ENCODE measurements at places on chromosomes 2 and 18.

DNA sequence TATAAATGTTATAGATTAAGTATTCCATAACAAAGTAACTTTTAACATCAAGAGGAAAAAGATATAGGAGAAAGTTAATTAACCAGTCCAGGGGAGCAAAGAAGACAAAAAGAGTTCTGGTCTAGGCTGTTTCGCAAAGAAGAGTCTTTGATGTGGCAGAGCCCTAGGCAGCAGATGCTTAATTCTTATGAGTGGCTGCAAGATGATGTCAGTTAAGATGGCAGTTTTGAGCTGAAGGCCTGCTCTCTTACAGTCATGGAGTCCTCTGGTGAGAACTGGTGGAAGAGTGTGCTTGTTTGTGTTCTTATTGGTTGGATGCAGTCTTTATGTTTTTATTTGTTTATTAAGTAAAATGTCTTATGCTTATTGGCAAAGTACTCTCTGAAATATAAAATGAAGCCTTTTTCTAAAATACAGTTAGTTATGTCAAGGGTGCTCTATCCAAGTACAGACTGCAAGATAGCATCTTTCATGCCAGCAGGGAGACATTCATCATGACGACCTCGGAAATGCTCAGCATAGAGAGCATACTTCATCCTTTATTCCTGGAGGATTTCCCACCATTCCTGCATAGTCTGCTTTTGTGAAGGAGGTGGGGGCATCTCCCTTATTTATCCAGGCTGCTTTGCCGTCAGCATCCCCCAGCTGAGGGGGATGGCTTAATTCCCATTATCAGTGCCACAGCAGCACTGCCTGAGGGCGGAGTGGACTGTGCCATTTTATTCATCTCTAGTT lies 38.9 kb upstream of the SERPINE2 start:
- no peak for DNase-seq

DNA sequence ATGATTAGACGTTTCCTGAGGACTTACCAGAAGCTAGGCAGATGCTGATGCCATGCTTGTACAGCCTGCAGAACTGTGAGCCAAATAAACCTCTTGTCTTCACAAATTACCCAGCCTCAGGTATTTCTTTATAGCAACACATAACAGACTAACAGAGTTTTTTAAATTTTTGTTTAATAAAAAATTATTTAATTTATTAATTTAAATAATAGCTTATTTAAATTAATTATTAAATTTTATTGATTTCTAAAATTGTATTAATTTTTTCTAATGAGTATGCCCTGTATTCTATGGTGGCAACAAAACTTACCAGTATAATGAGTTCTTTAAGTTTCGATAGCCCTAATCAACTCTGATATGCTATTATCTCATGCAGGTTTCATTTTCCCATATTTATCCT lies 259.8 kb downstream of the IKZF2 start:
- DNase-seq: no peak

DNA sequence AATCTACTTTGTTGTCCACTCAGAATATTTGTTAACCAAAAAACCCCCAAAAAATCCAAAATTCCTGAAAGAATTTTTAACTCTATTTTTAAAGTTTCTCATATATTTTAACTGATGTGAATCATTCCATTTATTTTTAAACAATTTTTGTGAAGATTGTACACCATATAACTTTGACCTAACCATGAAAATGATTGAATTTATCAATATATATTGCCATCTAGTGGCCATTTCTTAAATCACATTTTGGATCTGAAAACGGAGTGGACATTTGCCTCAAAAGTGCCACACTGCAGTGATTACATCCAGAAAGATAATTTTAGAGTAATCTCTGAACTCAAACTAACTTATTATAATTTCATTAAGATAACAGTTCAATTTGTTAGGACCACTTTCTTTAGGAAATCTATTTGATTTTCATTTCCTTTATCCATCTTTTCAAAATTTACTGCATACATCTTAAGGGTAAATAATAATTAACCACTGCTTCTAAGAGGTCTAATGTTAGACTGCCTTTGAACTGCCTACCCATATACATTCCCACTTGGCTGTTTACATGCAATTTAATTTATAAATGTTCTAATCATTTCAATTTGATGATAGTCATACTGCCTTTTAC lies 71.1 kb downstream of the DSC3 start:
- DNase-seq: no peak

DNA sequence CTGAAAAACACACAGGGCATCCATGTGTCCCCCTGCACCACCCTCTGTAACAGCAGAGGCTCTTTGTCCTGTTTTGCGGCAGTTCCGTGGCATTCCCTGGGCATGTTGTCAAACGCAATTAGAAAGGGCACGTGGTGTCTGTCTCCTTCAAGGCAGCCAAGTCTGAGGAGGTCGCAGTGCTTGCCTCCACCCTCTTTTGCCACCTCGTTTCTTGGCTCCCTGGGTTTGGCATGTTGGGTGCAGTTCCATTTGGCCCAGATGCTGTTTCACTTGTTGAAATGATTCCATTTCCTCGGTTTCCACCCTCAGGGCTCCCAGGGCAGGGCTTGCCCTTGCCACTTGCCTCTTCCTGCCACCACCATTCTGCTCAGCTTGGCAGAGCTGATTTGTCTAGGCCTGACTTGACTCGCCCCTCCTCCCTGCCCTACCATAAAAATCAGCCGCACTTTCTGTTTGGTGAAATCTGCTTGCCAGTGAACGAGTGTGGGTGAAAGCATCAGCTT lies 12.4 kb downstream of the CCL20 start:
- DNase-seq: no peak

DNA sequence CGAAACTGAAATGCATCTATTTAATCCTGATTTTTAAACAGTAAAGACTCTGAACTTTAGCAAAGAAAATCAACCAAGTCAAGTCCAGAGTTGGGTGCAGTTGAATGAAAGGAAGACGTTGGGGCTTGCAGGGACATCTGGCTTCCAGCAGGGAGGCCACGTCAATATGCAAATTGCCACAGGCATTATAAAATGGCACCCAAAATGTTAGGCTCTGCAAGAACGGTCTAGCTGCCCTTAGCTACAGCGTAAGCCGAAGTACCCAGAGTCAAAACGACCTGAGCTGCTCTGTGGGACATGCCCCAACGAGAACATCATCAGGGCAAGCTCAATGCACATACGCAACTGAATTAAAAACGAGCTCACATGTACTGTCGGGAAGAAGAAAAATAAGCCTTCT lies 30.7 kb downstream of the DOCK10 start:
- no peak for DNase-seq

Data from activated CD8-positive, alpha-beta memory T cell treated with anti-CD3 and anti-CD28 coated beads for 1 hour (primary cell).